ENCODE measurements at places on chromosomes 3 and 15. TPM values are rescaled to one million over a fixed set of nuclear protein-coding genes. Genes with fewer than 3 reads are reported as not detected.

CILP gene
- total RNA-seq, result 12.3 TPM

PIERCE2 gene
- 4.1 TPM for total RNA-seq

DNA sequence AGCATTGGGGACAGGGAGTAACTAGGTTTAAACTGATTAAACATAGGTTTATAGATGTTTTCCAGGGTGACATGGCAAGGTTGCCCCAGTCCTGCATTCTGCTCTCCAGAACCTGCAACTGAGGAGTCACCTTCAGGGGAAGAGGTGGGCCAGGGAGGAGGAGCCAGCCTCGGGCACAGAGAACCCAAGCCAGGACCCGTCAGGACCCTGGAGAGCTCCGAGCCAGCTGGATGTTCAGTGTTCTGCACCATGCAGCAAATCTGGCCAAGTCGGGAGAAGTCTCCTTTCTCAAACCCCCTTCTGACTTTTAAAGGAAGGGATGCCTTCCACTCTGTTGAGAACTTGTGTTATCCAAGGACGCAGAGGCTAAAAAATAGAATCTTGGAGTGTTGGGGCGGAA, 62.1 kb upstream of the SLC6A11 start:
- peak; percentile 32 for DNase-seq

DNA sequence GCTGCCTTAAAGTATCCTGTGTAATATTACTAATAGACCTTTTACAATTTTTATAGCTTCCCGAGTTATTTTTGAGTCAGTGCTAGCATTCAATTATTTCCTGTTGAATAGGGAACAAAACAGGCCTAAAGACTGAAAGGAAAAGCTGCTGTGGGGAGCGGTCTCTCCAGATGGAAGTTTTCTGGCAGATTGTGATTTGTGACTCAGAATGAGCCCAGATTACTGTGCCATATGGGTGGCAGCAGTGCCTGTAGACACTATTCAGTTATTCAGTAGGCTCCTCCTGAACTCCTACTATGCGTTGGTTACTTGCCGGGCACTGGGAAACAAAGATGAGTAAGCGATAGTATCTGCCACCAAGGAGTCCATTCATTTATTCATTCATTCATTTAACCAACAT, 211.8 kb downstream of the CHST2 start:
- DNase-seq, result no peak

- no peak for DNase-seq
These were observed 132.7 kb downstream of the CHSY1 start for GRCh38 chr15:101119181-101119580.

Data from heart left ventricle (tissue), 16 donors.